ENCODE measurements at places on chromosomes 12 and 14.

DNA sequence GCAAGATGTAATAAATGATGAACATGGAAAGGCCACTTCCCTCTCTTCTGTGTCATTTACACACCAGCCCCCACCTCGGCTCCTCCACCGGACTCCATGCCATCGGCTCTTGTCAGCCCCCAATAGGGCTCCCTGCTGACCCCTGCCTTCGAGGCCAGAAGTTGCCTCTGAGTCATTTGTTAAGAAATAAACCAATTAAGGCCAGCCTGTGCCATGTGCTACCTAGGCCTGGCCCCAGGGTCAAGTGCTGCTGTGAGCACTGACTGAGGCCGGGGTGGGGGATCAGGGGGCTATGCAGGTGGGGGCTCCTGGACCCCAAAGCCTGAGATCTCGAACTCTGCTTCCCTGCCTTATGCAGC is 53.2 kb downstream of the TESC start:
- DNase-seq = no peak

GRCh38 chr14:59428581-59429012 is 36.6 kb downstream of the GPR135 start:
- peak; percentile 59 for DNase-seq

- DNase-seq = no peak
These were observed 346.5 kb downstream of the BCL11B start for GRCh38 chr14:98925354-98926040.

GRCh38 chr14:49879646-49880204 is 13.2 kb upstream of the ARF6 start:
- no peak for DNase-seq
